NCI-H2107 (cell line): ENCODE measurements at places on chromosomes 16 and 17.

DNA sequence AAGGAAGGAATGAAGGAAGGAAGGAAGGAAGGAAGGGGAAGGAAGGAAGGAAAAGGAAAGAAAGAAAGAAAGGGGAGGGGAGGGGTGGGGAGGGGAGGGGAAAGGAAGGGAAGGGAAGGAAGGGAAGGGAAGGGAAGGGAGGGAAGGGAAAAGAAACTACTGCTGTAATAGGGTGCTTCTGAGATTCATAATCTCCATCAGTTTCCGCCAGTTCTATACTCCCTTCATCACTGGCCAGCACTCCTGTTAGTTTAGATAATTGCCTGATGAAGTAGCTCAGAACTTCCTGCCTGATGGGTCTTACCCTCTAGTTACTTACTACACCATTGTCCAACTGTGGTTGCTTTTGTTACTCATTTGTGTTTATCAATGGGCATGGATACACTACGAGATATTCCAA lies 2.0 kb upstream of the KRTAP9-6 start:
- DNase-seq = no peak

DNA sequence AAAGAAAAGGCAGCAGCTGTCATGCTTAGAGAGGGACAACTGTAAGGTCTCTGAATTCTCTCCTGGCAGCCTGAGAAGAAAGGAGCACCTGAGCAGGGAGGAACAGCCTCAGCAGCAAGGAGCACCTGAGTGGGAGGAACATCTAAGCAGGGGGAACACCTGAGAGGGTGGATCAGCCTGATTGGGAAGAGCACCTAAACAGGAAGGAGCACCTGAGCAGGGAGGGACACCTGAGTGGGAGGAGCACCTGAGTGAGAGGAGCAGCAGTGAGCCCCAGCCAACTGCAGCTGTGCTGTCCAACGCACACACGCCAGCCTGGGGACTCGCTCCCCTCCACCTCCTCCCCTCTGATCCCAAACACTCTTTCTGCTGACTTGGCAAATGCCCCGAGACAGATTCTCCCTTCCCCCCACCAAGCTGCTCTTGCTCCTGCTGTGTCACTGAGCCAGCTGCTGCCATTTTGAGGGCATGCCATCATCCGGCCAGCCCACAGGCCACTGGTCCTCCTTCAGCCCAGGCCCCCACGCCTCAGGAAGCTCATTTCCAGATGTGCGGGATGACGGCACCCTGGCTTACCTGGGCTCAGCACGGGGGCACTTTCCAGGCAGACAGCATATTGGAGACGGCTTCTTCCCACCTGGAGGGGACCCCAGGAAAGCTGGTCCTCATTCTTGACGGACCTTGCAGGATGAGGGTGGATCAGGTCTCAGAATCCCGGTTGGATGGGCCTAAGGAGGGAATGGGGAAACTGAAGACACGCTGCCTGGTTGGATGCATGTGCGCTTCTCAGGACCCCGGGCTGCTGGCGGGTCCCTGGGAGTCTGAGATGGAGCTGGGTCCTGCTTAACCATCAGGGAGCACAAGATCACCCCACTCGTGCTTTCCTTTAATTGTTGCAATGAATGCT lies 57.7 kb upstream of the RBFOX3 start:
- DNase-seq = no peak

DNA sequence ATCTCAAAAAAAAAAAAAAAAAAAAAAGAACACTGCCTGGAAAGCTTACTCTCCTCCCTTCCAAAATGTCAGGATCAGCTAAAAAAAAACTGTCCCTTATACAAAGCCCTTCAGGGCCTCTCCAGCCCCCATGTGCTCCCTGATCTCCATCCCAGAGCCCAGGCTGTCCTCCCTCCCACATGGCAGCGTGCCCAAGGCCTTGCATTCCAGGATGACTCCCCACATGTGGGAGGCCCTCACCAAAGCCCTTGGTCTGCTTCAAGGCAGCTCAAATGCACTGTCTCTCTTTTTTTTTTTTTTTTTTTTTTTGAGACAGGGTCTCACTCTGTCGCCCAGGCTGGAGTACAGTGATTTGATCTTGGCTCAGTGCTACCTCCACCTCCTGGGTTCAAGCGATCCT lies 2.3 kb downstream of the FDXR start:
- DNase-seq = no peak

- no peak for DNase-seq
These were observed 20.0 kb downstream of the MXRA7 start for GRCh38 chr17:76690596-76691280.

DNA sequence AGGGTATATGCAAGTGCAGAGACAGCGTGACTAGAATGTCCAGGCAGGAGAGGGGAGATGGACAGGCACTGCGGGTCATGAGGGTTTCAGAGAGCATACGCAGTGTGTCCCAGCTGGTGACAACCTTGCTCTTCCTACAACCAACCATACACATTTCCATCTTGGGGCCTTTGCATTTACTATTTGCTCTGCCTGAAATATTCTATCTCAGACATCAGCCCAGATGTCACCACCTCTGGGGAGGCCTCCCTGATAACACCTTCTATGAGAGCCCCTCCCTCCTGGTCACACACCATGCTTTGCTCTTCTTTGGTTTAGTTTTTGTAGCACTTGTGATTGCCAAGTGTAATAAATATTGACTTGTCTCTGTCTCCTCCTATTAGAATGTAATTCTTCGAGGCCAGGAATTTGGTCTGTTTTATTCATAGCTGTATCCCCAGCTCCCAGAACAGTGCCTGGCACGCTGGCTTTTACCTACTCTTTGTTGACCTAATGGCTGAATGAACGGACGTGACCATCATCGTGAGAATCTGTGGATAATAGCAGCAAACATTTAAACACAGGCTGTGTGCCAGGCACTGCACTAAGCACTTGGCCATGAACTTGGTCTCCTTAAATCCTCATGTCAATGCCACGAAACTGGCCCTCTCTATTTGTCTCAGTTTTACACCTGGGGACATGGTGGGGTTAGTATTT lies 51.9 kb downstream of the PLCG2 start:
- DNase-seq = no peak

- no peak for DNase-seq
These were observed 39.8 kb downstream of the TNFRSF13B start for GRCh38 chr17:16932156-16932555.

DNA sequence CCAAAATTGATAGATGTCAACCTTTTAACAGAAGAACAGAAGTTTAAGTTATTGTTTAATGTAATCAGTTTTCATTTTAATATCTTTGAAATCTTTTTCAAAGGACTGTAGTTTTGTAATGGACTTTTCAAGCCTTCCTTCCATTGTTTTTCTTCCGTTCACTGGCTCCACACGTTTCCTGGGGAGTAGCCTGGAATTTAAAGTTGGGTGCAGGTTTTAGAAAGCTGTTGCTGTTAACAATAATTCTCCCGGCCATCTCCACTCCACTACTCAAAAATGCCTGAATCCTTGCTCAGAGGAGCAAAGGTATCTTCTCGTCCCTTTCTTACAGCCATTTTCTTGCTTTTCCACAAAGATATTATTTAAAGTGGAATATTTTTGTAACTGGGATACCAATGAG lies 4.7 kb upstream of the COQ7 start:
- DNase-seq = no peak

DNA sequence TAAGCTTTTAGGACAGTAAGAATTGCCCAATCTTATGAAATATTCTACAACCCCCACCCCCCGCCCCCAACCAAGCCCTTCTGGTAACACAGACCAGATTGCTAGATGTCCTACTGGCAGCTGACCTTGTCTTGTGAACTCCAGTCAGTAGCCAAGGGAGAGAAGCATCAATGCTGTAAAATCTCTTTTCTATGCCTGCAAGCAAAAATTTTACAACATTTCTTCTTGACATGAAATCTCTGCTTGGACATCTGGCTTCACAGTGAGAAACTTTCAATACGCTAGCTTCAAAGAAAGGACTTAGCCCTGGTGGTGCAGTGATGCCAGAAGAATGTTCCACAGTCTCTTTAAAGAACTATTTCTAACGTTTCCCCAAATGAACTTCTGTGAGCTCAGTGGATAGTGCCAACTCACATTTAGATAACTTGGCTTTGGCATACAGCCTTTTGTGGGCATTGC lies 169.3 kb upstream of the AXIN2 start:
- no peak for DNase-seq

- no peak for DNase-seq
These were observed 5.3 kb downstream of the ARHGAP17 start for GRCh38 chr16:25009822-25010221.

- DNase-seq = no peak
These were observed at the start of gene EFNB3 for GRCh38 chr17:7704601-7705268. EFNB3 (plus strand) TSS chr17:7705202; CDS start chr17:7705599, 397 bp downstream.

GRCh38 chr17:32720671-32721070 lies 156.3 kb downstream of the MYO1D start:
- no peak for DNase-seq

GRCh38 chr17:18262641-18263040 lies 2.2 kb downstream of the MIEF2 start:
- DNase-seq = no peak

DNA sequence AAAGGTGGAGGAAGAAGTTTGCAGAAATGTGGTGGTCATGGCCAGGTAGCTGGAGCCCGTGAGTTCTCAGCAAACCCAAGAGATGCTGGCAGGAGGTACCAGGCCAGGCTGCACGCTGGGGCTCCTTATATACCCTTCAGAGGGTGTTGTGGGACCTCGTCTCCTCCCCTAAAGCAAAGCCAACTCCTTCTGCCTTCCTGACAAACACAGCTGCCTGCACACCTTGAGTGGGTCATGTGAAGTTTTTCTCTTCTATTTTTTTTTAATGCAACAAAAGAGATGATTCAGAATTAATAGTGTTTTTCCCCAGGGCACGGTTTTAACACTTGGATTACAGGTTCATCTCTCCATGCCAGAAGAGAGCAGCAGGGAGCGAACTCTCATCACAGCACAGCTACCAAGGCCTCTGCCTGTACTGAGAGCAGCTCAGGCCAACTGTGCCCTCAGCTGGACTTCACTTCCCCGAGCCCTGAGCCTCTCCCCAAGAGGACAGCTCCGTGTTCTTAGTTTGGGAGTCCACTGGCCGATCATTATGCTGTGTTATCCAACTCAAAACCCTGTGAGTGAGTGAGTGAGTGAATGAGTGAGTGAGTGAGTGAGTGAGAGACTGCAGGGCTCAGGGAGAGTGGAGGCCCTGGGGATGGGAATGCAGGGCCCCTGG lies at the start of gene KRT15:
KRT15 (minus strand) TSS at position 102 of the 661 bp plus-strand sequence; CDS start at position 39, 63 bp downstream.
- no peak for DNase-seq

GRCh38 chr17:40559564-40559916 lies 5.7 kb downstream of the CCR7 start:
- no peak for DNase-seq

GRCh38 chr17:77441130-77441920 lies 300.6 kb downstream of the SEC14L1 start:
- DNase-seq = peak; percentile 54

GRCh38 chr16:46961373-46962353 lies 11.8 kb downstream of the DNAJA2 start:
- DNase-seq = no peak

GRCh38 chr16:61862221-61863155 lies 173.8 kb downstream of the CDH8 start:
- no peak for DNase-seq

GRCh38 chr17:67689534-67690177 lies 28.1 kb upstream of the NOL11 start:
- DNase-seq = peak; percentile 83

GRCh38 chr17:75876938-75877751 lies 1.2 kb downstream of the TRIM47 start:
- no peak for DNase-seq

DNA sequence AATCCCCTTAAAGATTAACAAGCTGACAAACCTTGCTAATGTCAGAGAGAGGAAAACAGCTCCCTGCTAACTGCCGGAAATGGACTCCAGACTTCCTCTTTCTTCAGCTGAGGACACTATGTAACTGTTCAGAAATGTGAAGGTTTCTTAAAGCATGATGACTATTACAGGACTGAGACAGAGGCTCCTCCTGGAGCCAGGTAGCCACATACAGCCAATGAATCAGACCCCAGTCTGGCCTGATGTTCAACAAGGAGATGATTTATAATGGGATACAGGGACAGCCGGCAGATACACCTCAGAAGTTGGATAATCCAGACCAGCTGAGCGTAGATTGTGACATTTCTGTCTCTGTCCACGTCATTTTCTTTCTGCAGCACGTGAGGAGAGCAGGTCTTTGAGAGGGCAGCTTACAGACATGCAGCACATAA lies 216.2 kb downstream of the HS3ST3A1 start:
- no peak for DNase-seq

- no peak for DNase-seq
These were observed 549 bp downstream of the SLC26A11 start for GRCh38 chr17:80220736-80221215.

GRCh38 chr17:43020030-43020621 lies 2.1 kb downstream of the VAT1 start:
- DNase-seq = no peak

- no peak for DNase-seq
These were observed 14.5 kb upstream of the RASL10B start for GRCh38 chr17:35716897-35717465.

DNA sequence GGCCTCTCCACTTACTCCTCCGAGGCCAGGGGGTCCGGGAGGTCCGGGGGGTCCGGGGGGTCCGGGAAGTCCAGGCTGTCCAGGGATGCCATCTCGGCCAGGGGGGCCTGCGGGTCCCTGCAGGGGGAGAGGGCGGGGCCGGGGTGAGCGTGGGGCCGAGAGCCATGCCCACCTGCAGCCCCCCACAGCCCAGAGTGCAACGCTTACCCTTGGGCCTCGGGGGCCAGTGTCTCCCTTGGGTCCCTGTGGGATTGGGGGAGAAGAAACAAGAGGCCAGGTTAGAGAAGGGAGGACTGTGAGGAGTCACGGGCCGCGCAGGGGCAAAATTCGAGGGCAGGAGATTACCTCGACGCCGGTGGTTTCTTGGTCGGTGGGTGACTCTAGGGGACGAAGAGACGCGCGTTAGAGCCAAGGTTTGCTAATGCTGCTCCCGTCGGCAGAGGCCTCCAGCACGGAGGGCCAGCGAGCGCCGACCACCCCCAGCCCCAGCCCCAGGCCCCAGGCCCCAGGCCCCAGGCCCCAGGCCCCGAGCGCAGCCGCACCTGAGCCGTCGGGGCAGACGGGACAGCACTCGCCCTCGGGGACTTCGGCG lies 2.1 kb downstream of the COL1A1 start:
- no peak for DNase-seq

GRCh38 chr17:73320601-73321264 lies 8.9 kb upstream of the CDC42EP4 start:
- DNase-seq = no peak

- DNase-seq = no peak
These were observed 58.2 kb downstream of the IL21R start for GRCh38 chr16:27460213-27460612.

- no peak for DNase-seq
These were observed 118.9 kb downstream of the AATF start for GRCh38 chr17:37067555-37068111.
